ENCODE measurements at places on chromosomes 12 and 14.
A peak's percentile ranks its signal among the peaks of the same experiment; 100 is the strongest.

DNA sequence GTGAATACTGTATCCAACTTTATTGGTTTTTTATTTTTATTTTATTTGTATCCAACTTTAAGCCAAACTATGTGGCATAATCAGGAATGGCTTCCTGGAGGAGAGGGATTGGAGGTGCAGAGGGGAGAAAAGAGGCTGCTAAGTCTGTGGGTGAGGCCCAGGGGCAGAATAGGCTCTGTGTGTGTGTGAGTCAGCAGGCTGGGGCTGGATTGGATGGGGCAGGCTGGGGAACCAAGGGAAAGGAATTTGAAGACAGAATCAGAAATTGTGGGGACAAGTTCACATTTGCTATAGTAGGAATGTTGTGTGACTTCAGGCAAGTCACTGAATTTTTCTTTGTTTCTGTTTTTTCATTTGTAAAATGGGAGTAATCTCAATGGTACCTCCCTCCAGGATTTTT, 12.8 kb upstream of the RILPL1 start:
- no peak for DNase-seq

DNA sequence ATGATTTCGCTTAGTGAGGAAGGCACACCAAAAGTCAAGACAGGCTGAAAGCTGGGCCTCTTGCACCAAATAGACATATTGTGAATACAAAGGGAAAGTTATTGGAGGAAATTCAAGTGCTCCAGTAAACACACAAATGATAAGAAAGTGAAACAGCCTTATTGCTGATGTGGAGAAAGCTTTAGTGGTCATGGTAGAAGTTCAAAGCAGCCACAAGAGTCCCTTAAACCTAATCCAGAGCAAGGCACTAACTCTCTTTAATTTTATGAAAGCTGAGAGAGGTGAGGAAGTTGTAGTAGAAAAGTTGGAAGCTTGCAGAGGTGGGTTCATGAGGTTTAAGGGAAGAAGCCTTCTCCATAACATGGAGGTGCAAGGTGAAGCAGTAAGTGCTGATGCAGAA, 988.3 kb downstream of the VRK1 start:
- no peak for DNase-seq

GRCh38 chr14:85445151-85445795, 84.7 kb upstream of the FLRT2 start:
- DNase-seq: no peak

GRCh38 chr12:104909761-104910160, 48.3 kb downstream of the SLC41A2 start:
- no peak for DNase-seq

DNA sequence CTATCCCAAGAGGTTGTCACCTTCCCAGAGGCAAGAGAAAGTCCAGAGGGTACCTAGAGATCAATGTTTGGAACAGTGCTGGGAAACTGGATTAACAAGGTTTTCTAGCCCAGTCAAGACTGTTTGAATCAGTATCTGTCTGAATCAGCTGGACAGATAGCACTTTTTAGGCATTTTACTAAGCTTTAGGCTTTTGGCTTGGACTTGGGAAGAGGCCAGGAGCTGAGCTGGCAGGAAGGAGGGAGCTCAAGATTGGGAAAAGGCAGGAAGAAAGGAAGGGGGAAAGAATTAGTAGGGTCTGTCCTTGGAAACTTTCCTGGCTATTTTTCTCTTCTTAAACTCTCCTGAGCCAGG, 8.3 kb downstream of the IKZF4 start:
- DNase-seq: no peak

DNA sequence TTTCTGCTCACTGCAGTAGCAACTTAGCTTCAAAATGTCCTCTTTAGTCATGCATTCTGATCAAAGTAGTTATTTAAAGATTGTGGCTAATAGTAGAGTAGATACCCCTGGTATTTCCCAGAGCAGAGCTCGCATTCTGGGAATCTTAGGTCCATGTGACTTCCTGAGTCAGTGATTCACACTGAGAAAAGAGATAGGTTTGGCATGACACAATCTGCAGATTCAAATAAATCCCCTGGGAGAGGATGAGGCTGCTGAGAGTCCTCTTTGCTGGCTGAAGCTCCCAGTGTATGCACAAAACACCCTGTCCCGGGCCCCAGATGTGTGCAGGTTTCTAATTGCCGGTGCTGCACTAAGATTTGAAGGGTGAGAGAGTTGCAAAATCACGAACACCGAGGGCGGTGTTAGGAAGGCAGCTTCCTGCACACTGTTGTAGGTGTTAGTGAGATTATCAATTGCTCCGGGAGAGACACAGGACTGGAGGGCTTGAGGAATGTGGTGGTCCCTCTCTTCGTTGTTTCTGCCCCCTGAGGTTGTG, 233.2 kb downstream of the NRXN3 start:
- no peak for DNase-seq

DNA sequence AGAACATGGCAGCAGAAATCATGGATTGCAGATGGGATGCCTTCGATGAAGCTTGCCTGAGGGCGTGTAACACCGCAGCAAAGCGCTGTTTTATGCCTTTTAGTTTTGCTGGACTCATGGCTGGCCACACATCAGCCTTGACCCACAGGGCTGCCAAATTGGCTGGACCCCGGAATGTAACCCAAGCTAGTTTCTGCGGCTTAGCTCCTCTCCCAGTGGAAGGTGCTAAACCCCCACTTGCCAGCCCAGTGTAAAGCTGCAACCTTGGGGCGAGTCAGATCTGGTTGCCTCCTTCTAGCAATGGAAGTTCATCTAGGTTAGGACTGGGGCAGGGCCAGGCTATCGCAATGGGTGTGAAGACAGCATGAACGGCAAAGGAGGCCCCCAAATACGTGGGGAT, 38.3 kb downstream of the MEG3 start:
- no peak for DNase-seq

DNA sequence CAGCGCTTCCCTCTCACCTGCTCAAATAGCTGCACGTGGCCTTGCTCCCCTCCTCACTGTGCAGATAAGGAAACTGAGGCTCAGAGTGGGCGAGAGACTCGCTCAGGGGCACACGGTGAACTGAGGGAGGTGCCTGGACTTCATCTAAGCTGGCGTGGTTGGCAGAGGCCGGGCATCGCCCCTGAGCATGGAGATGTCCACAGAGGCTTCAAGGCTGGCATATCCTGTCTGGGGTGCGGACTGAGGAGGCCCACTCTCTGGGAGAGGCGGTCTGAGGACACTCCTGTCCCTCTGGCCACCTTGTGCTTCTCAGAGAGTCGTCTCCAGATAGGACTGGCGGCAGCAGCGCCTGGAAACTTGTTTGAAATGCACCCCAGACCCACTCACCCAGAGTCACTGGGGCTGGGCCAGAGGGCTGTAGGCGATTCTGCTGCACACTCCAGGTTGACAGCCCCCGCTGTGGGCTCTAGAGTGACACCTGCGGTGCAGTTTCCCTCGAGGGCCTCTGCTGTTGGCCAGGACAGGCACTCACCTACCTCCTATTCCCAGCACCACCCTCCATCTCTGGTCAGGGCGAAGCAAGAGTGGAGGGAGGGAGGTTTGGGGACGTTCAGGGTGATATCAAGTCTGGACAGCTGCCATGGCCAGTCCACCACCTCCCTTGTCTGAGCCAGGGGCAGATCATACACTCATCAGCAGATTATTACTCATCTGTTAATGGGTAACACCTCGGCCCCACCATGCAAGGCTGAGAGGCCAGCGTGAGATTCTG, 11.2 kb upstream of the LBHD2 start:
- DNase-seq: no peak

- DNase-seq: peak; percentile 76
These were observed 7.2 kb upstream of the ANKRD9 start for GRCh38 chr14:102516531-102517391.

DNA sequence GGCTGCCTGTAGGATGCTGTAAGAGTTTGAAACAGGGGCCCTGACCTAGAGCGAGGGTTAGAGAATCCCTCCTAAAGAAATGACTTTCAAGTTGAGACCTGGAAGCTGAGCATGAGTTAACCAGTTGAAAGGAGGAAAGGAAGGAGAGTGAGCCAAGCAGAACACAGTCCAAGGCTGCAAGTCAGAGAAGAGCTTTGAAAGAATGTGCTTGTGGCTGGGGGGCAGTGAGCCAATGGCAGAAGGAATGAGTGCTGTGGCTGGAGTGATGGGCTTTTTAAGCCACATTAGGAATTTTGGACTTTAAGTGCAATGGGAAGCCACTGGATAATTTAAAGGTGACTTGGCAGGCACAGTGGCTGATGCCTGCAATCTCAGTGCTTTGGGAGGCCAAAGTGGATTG, 18.1 kb downstream of the CDKN1B start:
- DNase-seq: no peak

DNA sequence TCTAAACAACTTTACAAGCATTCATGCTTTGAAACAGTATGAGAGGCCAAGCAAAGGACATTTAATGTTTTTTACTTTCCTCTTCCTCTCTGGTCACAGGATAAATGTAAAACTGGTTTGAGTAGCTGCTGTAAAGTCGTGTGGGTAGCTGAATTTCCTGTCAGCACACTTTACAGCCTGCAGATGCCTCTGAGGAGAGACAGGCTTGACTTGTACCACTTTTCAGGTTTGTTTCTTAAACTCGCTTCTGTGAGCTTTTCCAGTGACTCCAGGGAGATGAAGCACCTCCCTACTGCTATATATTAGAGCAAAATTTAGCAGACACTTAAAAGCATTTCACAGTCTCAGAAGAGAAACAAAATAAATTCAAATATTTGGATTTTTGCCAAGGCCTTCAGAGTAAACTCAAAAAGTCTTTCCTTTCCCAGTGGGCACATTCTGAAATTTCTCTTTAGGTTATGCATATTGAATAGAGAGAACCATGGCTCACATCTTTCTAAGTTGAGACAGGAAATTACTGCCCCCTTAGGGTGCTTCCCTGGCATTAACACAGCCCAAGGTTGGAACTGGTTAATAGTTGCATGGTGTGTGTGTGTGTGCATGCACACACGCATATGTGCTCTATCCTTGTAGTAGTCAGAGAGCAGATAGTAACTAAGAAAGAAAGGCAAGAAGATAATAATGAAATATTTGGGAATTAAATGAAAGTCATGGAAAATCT, 557.3 kb upstream of the MIS18BP1 start:
- no peak for DNase-seq

GRCh38 chr14:99516156-99516870, 35.1 kb downstream of the CCNK start:
- no peak for DNase-seq
